Nasal cavity respiratory epithelium epithelial cell of viscerocranial mucosa (primary cell): ENCODE measurements at places on chromosomes 3 and 15. TPM values are rescaled to one million over a fixed set of nuclear protein-coding genes. Genes with fewer than 3 reads are reported as not detected.

The FMN1 gene
- 0.34 and 3.0 TPM in 2 replicates for total RNA-seq

The ROBO2 gene
- total RNA-seq: 0.34 and 4.0 TPM in 2 replicates

The FETUB gene
- total RNA-seq: not detected in 2 replicates

The PROK2 gene
- total RNA-seq: not detected in 2 replicates

The PCOLCE2 gene
- total RNA-seq: 2.4 and 6.3 TPM in 2 replicates

The ATP13A5 gene
- total RNA-seq: 0.07 TPM in 1 of 2 replicates, not detected in the other

The AP4E1 gene
- 20.4 and 25.3 TPM in 2 replicates for total RNA-seq

The MTHFS gene
- total RNA-seq: 15.7 and 31.4 TPM in 2 replicates

The STAB1 gene
- total RNA-seq: under 0.01 and 0.07 TPM in 2 replicates

The HIGD2B gene
- not detected in 2 replicates for total RNA-seq

The RASL12 gene
- not detected in 2 replicates for total RNA-seq

The MCCC1 gene
- 16.7 and 21.9 TPM in 2 replicates for total RNA-seq

The LDHAL6B gene
- total RNA-seq: not detected in 2 replicates

The MESP1 gene
- total RNA-seq: 0.07 and 0.34 TPM in 2 replicates

The FAM107A gene
- total RNA-seq: not detected in 2 replicates

The LMOD3 gene
- total RNA-seq: not detected in 2 replicates

The EPHA3 gene
- 0.14 TPM in 1 of 2 replicates, not detected in the other for total RNA-seq

The GP5 gene
- total RNA-seq: under 0.01 TPM in 2 replicates

The SEMA6D gene
- 1.0 and 1.2 TPM in 2 replicates for total RNA-seq

The KCNMB3 gene
- 0.34 and 1.1 TPM in 2 replicates for total RNA-seq

The SLC6A1 gene
- total RNA-seq: not detected in 2 replicates

The HYAL1 gene
- total RNA-seq: 4.5 and 5.8 TPM in 2 replicates

The PLSCR5 gene
- not detected in 2 replicates for total RNA-seq

The GABRA5 gene
- not detected in 2 replicates for total RNA-seq

The GLDN gene
- total RNA-seq: 0.07 and 0.34 TPM in 2 replicates

The GPR62 gene
- total RNA-seq: under 0.01 TPM in 1 of 2 replicates, not detected in the other

The BRPF1 gene
- total RNA-seq: 17.4 and 30.3 TPM in 2 replicates
